ENCODE measurements at places on chromosomes 7 and 10. TPM values are rescaled to one million over a fixed set of nuclear protein-coding genes. Genes with fewer than 3 reads are reported as not detected.

The CPXM2 gene
- not detected for total RNA-seq

The UPK3B gene
- total RNA-seq, result 1.0 TPM

DNA sequence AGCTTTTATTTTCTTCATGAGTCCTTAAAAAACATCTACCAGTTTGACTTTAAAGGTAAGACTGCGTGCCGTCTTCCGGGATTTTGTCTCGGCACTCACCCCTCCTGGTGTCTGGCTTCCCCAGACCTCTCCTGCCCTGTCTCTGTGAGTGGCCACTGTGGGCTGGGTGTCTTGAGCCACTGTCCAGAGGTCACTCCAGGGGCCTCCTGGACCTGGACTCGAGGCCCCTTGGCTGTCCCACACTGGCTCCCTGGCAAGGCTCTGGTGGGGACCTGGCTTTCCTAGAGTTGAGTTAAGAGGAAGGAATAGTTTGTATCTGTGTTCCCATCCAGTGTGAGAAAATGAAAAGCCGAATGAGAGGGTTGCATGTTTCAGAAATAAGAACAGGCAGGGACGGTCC lies 95.5 kb downstream of the NKX6-2 start:
- no peak for DNase-seq

GRCh38 chr7:45650404-45651394 lies 76.5 kb downstream of the ADCY1 start:
- DNase-seq, result no peak

DNA sequence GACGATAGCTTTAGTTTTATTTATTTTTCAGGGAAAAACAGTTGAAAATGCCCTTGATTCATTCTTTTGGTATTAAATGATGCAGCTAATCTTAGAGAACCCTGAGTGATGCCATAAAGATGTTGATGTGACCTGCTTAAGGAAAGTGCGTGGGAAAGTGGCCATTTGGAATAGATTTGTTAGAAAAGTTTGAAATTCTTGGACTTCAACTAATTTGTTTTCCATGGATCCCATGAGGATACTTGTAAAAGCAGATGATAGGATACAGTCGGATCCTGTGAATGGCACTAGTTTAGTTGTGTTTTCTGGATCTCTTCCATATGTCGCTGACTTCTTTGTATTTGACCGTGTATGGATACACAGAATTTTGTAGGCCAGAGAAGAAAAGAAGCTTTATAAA lies 69.0 kb downstream of the SEPTIN7 start:
- no peak for DNase-seq

- DNase-seq, result no peak
Measured at GRCh38 chr10:75613685-75614504, 182.5 kb downstream of the LRMDA start.

GRCh38 chr10:75097666-75098285 lies 13.7 kb upstream of the SAMD8 start:
- no peak for DNase-seq

The ZNF804B gene
- not detected for total RNA-seq

The ACBD5 gene
- total RNA-seq, result 22.2 TPM

- DNase-seq, result peak; percentile 40
Measured at GRCh38 chr10:33900596-33900995, 566.1 kb upstream of the NRP1 start.

DNA sequence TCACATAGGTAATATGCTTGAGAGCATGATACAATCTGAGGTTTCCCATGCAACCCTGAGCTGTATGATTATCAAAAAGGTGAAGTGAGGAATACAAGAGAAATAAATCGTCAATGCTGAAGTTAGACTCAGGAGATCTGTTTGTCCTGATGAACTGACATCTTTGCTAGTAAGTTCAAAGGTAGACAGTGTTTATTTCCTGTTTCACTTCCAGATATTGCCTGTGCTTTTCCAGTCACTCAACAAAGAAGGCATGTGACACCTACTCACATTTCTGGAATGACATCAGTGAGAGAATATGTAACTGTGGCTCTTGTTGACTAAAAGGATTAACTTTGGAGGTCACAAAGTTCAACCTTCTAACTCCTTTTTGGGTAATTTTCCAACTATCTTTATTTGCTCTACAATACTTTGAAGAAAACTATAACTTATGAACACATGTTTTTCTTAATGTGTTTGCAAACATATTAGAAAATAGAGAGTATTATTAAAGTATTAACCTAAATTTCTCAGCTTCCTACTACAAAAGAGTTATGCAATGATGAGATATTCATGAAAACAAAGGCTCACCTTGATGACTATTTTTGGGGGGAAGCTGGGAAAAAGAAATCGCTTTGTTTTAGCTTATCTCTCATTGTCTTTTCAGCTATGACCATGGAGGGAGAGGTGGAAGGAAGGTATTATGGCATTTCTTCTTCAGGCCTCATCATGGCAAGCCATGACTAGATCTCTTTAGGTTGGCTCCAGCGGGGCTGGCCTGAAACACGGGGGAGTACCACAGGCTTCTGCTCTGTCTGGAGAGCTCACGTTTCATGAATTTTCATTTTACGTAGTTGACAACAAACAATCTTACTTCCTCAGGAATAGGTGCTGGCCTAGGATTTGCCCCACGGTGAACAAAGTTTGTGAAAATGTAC lies 214.7 kb upstream of the SLC26A5 start:
- peak; percentile 6 for DNase-seq

DNA sequence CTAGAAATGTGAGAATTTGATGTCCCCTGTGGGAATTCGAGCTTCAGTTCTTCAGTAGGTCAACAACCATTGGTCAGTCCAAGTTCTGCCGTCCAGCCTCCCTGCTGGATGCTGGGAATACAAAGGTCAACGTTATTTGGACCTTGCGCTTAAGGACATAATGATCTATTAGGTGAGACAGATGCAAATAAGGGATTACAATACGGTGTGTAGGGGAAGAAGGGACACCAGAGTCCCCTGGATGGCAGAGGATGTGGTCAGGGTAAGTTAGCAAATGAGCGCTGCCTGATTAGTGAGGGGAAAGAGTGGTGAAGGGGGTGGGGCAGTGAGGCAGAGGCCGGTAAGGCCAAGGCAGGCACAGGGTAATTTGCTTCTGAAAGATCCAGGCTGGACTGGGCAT lies 16.2 kb downstream of the CCNY start:
- no peak for DNase-seq

- DNase-seq, result peak; percentile 77
Measured at GRCh38 chr7:121504482-121504881, 108.4 kb upstream of the FAM3C start.

GRCh38 chr7:98779800-98780587 lies 89.8 kb downstream of the TMEM130 start:
- no peak for DNase-seq

The NKX1-2 gene
- 0.35 TPM for total RNA-seq

The ACTL6B gene
- total RNA-seq, result not detected

GRCh38 chr7:150823043-150823442 lies 22.5 kb downstream of the TMEM176A start:
- DNase-seq, result no peak

GRCh38 chr7:101636822-101637623 lies 7.9 kb upstream of the MYL10 start:
- no peak for DNase-seq

The GLI3 gene
- 23.1 TPM for total RNA-seq

DNA sequence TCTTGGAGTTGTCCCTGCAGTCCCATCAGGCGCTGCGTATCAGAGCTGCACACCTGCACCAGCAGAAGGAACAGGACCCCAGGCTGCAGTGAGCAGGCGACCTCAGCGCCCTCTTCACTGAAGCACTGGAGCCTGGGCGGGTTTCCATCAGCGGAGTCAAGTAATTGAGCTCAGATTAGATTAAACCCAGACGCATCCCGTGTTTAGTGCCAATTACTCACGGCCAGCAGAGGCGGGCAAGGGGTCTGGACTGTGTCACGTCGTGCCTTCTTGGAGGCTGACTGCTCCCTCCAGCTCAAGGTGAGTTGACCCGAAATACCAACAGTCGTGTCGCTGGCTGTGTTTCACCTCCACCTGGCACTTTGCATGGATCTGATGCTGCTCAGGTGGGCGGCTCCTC lies 123.6 kb downstream of the CXCL12 start:
- DNase-seq, result no peak

- DNase-seq, result no peak
Measured at GRCh38 chr10:24378126-24378920, 169.4 kb downstream of the KIAA1217 start.

- DNase-seq, result peak; percentile 62
Measured at GRCh38 chr7:11343818-11344413, 370.2 kb downstream of the PHF14 start.

The PRLHR gene
- not detected for total RNA-seq

DNA sequence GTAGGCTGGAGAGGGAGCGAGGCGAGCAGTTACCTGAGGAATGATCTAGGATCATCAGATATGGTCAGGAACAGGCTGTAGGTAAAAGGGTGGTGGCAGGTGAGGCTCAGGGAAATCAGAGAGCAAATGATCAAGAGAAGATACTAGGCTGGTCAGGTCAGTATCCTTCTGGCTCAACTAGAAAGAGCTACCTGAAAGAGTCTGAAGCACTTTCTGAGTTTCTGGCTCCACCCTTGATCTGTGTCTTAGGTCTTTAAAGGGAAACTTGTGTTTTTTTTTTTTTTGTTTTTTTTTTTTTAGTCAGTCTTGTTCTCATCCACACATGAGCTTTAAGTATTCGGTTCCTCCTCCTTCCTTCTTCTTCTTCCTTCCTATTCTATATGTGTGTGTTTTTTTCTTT lies 10.5 kb downstream of the ADAM22 start:
- DNase-seq, result no peak

DNA sequence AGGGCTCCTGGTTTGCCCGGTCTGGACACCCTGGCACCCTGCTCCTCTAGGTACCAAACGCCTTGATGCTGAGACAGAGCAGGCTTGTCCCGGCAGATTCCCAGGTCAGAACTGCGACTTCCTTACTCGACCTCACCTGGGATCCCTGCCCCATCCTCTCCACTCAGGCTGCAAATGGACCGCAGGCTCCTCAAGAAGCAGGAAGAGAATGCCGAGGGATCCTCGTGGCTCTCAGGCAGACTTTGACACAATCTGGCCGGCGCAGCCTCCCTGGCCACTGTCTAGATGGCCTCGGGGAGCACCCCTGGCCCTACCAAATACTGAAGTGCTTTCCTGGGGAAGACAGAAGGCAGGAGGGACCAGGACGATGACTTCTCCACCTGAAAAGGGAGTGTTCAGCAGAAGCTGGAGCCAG lies 421 bp upstream of the NODAL start:
- no peak for DNase-seq

GRCh38 chr7:157540020-157540419 lies 203.2 kb downstream of the DNAJB6 start:
- no peak for DNase-seq

The HOXA9 gene
- total RNA-seq, result 6.9 TPM

DNA sequence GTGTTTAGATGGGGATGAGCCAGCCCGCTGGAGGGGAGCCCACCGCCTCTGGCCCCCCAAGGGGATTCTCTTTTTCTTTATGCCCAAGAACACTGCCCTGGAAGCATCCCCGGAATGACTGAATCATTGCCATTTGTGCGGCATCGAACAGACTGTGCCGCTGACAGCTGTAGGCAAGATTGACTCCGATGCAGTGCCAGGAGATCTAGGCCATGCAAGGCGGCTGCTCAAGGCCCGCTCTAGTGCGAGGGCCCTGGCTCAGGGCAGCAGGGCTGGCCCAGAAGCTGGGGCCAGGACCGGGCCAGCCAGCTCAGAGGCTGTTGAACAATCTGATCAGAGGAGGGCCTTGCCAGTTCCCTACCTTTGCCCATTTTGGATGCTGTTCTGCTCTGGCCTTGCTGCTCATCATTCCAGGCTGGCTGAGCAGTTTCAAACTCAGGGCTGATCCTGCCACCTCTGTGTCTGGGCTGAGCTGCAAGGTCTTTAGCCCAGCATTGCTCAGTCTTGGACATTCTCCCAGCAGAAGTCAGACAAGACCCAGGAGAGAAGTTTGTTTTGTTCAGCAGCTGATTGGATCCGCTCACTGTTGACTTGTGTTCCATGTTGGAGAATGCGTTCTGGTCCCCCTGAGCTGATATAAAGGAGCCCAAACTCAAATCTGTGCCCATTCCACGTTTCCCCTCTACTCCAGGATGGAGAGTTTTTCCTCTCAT lies 485.3 kb upstream of the GALNT17 start:
- no peak for DNase-seq
